ENCODE measurements at places on chromosomes 6 and 20. TPM values are rescaled to one million over a fixed set of nuclear protein-coding genes. Genes with fewer than 3 reads are reported as not detected.

GRCh38 chr6:39218868-39219567 is 10.3 kb downstream of the KCNK5 start:
- DNase-seq: no peak

DNA sequence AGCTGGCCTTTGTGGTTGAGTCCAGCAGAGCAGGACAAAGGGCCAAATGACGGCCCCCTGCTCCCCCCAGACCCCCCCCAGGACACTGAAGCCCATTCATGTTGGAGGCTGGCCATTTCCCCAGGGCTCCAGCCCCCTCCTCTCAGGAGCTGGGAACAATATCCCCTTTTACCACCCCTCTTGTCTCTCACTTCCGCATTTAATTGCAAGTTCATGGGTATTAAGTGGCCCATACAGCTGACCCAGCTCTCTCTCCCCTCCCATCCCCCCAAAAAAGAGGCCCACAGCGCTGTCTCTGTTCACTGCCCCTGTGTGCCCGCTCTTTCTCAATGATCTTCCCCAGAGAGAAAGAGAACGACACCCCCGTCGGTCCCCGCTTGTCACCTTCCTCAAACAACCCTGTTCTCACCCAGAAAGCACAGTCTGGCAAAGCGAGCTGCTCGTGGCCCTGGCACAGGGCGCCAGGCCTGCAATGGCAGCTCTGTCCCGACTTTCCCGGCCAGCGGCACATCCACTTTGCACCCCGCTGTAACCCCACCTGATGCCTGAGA is 30.4 kb downstream of the PREX1 start:
- DNase-seq: no peak

DNA sequence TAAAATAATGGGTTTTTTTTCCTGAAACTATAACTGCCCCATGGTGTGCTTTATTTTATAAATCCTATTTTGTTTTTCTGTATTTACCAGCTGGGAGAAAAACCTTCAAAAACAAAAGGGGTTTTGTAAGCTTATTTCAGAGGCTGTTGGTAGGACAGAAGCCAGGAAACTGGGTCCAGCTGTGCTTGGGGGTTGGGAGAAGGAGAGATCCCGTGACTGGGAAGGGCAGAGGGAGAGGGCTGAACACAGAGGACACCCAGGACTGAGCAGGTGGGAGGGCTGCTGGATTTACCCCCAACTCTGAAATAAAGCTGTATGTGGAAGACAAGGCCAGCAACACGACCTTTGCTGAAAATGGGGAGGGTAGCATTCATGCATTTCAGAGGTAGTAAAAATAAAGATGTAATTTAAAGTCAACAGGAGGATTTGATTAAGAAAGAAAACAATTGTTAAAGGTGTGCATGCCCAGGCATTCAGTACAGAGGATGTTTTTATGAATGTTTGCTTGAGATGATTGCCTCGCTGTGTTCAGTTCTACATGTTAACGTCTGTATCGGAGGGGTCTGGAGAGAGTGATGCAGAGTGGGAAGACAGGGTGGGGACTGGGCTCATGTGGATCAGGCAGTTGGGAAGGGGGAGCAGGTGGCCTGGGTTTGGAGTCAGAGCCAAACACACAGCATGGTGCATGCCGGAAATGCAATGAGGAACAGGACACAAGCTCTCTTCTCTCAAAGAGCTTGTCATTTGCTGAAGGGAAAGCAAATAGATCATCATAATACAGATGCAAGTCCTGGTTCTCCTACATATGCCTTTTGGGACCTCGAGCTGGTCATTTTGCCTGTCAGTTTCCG is 21.4 kb downstream of the ARFGEF3 start:
- no peak for DNase-seq

- DNase-seq: no peak
Observed at GRCh38 chr6:18219591-18219990, 44.7 kb downstream of the DEK start.

DNA sequence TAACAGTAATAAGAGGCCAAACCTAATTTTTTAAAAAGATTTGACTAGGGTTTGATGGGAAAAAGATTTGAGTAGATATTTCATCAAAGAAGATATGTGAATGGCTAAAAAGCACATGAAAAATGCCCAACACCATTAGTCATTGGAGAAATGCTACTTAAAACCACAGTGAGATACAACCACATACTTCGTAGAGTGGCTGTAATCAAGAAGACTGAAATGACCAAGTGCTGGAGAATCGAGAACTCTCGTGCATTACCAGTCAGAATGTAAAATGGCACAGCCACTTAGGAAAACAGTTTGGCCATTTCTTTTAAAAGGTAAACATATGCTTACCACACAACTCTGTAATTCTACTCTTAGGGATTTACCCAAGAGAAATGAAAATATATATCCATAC is 175.5 kb downstream of the EYA2 start:
- DNase-seq: no peak

GRCh38 chr20:63456429-63457284 is 15.8 kb downstream of the KCNQ2 start:
- no peak for DNase-seq

- DNase-seq: no peak
Observed at GRCh38 chr6:16049168-16049567, 79.7 kb upstream of the MYLIP start.

GRCh38 chr6:64252256-64252655 is 616.7 kb downstream of the PHF3 start:
- no peak for DNase-seq

GRCh38 chr6:107789361-107789760 is 34.8 kb downstream of the SCML4 start:
- no peak for DNase-seq

GRCh38 chr20:19750101-19750606 is 7.9 kb upstream of the RIN2 start:
- DNase-seq: no peak

DEFB125 gene
- total RNA-seq: not detected

- DNase-seq: peak; percentile 9
Observed at GRCh38 chr6:25312703-25313102, 33.5 kb downstream of the CARMIL1 start.

GRCh38 chr6:16236631-16237199 is 1.7 kb upstream of the GMPR start:
- DNase-seq: no peak

POPDC3 gene
- 14.8 TPM for total RNA-seq

GRCh38 chr6:137102050-137102848 is 57.5 kb upstream of the IL20RA start:
- no peak for DNase-seq

CASS4 gene
- total RNA-seq: 0.15 TPM

ZNF334 gene
- total RNA-seq: 3.8 TPM

- DNase-seq: no peak
Observed at GRCh38 chr6:112626468-112627082, 279.4 kb downstream of the RFPL4B start.

PLA2G7 gene
- 0.68 TPM for total RNA-seq

DNA sequence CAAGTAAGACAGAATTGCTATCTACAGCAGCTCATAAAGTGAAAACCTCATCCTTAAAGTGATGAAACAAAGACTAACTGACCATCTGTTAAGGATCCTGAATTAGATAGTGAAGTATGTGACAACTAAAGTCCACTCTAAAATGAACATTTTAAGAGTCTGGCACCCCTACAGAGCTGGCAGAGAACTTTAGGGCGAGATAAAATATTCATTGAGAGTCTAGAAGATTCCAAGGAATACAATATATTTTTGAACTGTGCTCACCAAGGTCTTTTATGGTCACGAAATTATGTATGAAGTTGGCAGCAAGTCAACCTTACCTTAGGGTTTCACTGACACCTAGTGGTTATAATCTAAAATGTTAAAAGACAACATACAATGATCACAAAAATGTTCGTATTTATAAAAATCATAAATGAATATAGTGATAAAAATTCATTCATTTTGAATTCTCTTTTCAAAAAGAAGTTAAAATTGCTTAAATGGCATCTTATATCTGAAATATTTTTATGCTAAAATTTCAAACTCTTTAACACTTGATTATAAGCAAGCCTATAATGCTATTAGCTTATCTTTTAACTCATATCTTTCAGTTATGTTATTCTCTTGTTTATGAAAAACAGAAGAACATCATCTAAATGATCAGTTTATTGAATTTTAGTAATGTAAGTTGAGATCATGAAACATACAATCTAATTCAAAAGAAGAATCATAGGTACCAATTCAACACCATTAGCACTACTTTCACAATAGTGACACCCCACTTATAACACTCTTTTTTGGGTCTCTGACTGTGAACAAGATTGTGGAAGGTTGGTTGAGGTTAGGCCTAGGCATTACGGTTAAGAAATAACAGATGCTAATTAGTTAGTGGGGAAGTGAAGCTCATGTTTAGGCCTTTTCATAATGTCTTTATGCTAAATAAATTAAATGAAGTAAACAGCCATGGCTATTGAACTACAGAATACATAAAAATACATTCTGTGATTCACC is 27.5 kb downstream of the RSPH3 start:
- DNase-seq: peak; percentile 4

- DNase-seq: no peak
Observed at GRCh38 chr6:81788748-81789147, 36.3 kb upstream of the TENT5A start.
